RCC 7860 (cell line): ENCODE measurements at places on chromosomes 3 and 15.

- no peak for DNase-seq
Measured at GRCh38 chr3:59016930-59017616, 32.8 kb downstream of the CFAP20DC start.

- no peak for DNase-seq
Measured at GRCh38 chr3:158470944-158471638, 99.9 kb upstream of the MLF1 start.

- DNase-seq = no peak
Measured at GRCh38 chr3:144085964-144086363, 114.3 kb downstream of the DIPK2A start.

GRCh38 chr3:158573714-158574113 is 2.7 kb downstream of the MLF1 start:
- no peak for DNase-seq

DNA sequence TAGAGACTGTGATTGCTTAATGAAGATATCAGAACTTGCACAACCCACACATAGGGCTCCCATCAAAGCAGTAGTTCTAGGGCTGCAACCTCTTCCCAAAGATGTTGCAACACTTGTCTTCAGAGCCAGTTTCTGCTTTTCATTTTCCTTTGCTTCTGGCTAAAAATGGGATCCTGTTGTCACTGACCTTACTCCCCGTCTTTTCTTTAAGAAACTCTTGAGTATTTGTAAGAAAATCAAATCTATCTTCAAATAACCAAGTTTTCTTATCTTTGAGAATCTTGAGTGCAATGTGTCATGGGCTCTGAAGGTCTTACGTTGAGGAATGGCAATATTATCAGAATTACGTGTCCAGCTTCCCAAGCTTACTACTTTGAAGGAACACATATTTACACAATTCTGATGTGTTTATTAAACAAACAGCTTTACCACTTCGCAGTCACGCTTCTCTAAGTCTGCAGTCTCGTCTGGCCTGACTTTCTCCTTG is 24.1 kb downstream of the CACNA1D start:
- no peak for DNase-seq

- DNase-seq = no peak
Measured at GRCh38 chr3:36681867-36682266, 82.5 kb downstream of the DCLK3 start.
